ENCODE measurements at places on chromosomes 1 and 21. TPM values are rescaled to one million over a fixed set of nuclear protein-coding genes. Genes with fewer than 3 reads are reported as not detected.

- no peak for DNase-seq
- peaks cover 35% of the 10 kb centered on the region for H3K4me1 ChIP-seq
- no peaks in the 10 kb centered on the region for H3K36me3 ChIP-seq
- peaks cover 12% of the 10 kb centered on the region for H3K27me3 ChIP-seq
- no peak overlapping the region for H3K4me3 ChIP-seq
- H3K27ac ChIP-seq, result no peak overlapping the region
Observed at GRCh38 chr21:45889256-45889655, 92.3 kb upstream of the COL6A1 start.

DNA sequence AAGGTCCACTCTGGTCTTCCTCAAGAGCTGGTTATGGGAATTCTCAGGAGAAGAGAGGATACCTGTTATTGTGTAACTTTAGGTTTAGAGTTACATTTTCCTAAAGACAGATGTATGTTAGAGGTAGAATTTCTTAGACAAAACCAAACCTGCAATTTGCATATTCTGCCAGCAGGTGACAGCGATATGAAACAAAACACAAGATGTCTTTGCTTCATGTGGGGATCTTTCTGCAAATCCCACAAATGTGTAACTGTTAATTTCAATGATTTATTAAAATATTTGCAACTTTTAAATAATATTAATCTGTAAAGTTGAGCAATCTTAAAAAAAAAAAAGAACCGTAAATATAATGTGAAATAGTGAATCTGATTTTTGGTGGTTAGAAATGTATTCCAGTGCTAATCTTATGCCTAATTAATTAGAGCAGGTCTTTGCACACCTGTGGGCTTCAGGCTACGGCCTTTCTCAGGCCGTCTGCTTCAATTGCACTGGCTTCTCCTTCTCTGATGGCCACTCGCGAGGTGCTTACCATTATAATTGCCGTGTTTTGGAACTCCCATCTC is 33.4 kb downstream of the FAM78B start:
- no peaks in the 10 kb centered on the region for H3K27me3 ChIP-seq
- no peak for DNase-seq
- no peaks in the 10 kb centered on the region for H3K4me1 ChIP-seq
- no peak overlapping the region for H3K27ac ChIP-seq

DNA sequence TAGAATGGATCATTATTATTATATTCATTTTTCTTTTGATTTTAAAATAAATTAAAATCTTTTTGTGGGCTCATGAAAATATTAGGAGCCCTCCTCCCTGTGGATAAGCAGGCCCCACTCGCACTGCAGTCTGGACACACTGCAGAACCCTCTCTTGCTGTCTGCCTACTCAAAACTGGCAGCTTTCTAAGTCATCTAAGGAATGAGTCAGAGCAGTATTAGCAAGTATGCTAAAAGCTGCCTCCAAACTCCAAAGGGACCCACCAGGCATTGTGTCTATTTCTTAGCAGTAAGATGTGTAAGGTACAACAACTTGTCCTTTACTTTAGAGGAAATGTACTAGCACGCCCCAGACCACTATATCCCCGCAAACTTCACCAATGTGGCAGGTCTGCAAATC is 108.8 kb downstream of the SYF2 start:
- H3K4me1 ChIP-seq, result no peaks in the 10 kb centered on the region
- no peaks in the 10 kb centered on the region for H3K36me3 ChIP-seq
- H3K4me3 ChIP-seq, result no peak overlapping the region
- DNase-seq, result no peak
- no peaks in the 10 kb centered on the region for H3K27me3 ChIP-seq

- no peak for DNase-seq
- H3K36me3 ChIP-seq, result no peaks in the 10 kb centered on the region
- H3K27me3 ChIP-seq, result no peaks in the 10 kb centered on the region
- H3K4me1 ChIP-seq, result peaks cover 46% of the 10 kb centered on the region
- H3K4me3 ChIP-seq, result no peak overlapping the region
Observed at GRCh38 chr1:226604560-226605317, 56.2 kb downstream of the STUM start.

DNA sequence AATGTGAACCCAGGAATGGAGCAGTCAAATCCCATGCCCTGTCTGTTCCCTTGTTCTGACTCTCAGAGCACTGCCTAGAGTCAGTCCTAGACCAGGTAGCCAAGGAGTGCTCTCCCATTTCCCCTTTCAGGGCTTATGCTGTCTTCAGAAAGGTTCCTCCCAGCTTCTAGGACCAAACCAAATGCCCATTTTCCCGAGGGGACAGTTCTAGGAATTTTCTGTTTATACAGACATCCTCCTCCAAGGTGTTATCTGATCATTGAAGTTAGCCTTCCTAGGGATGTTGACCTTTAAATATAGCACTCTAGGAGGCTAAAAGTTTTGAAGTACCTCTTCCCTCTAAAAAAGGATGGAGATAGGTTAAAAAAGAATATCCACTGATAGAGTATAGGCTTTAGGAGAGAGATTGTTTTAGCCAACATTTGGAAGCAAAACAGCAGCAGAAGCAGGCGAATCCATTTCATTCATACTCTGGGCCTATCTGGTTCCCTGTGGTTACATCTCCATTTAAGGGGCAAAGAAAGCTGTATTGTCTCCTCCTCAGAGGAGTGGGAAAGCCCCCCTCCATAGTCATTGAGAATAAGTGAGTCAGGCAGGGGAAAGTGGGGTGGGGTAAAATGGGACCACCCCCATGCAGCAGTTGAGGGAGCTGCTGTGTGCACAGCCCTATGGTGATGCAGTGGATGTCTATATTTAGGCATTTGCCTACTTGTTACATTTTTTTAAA is 126.5 kb downstream of the SPATA46 start:
- H3K27me3 ChIP-seq, result no peaks in the 10 kb centered on the region
- no peak overlapping the region for H3K4me3 ChIP-seq
- no peaks in the 10 kb centered on the region for H3K36me3 ChIP-seq
- H3K27ac ChIP-seq, result no peak overlapping the region

- H3K27ac ChIP-seq, result no peak overlapping the region
- peaks cover 4% of the 10 kb centered on the region for H3K27me3 ChIP-seq
- no peaks in the 10 kb centered on the region for H3K36me3 ChIP-seq
- DNase-seq, result no peak
Observed at GRCh38 chr1:176998183-176998795, 166.2 kb downstream of the ASTN1 start.

GRCh38 chr1:75992312-75992711 is 60.1 kb upstream of the ASB17 start:
- no peaks in the 10 kb centered on the region for H3K36me3 ChIP-seq
- no peaks in the 10 kb centered on the region for H3K4me1 ChIP-seq
- H3K4me3 ChIP-seq, result no peak overlapping the region
- peaks cover 13% of the 10 kb centered on the region for H3K27me3 ChIP-seq

- H3K4me1 ChIP-seq, result peaks cover 23% of the 10 kb centered on the region
- no peaks in the 10 kb centered on the region for H3K27me3 ChIP-seq
- no peak overlapping the region for H3K4me3 ChIP-seq
- no peaks in the 10 kb centered on the region for H3K36me3 ChIP-seq
- no peak for DNase-seq
- H3K27ac ChIP-seq, result no peak overlapping the region
Observed at GRCh38 chr1:59683197-59683596, 131.6 kb upstream of the HOOK1 start.

DNA sequence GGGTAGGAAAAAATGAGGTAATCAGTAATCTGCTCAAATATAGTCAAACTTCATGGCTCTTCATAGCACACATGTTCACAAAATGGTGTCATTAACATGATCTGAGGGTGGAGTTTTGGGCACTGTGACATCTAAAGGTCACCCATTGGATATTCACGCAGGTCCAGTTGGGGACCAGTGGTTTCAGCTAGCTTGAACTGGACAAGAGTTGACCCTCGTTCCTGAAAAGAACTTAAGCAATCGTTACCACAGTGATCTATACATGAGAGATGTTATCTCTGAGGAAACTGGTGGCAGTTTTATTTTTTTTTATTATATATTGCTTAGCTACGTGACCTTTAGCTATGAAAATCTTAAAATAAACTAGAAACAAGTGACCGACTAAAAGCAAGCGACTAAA is 3.0 kb upstream of the OR2C3 start:
- H3K36me3 ChIP-seq, result no peaks in the 10 kb centered on the region
- no peaks in the 10 kb centered on the region for H3K4me1 ChIP-seq
- no peak overlapping the region for H3K27ac ChIP-seq
- DNase-seq, result no peak
- no peak overlapping the region for H3K4me3 ChIP-seq

- H3K27me3 ChIP-seq, result no peaks in the 10 kb centered on the region
- H3K36me3 ChIP-seq, result no peaks in the 10 kb centered on the region
- H3K27ac ChIP-seq, result no peak overlapping the region
- no peaks in the 10 kb centered on the region for H3K4me1 ChIP-seq
Observed at GRCh38 chr1:225155555-225155954, 226.1 kb downstream of the DNAH14 start.

- no peak overlapping the region for H3K4me3 ChIP-seq
- H3K27me3 ChIP-seq, result peaks cover 20% of the 10 kb centered on the region
- no peak overlapping the region for H3K27ac ChIP-seq
- H3K4me1 ChIP-seq, result peaks cover 9% of the 10 kb centered on the region
- peak; percentile 34 for DNase-seq
- H3K36me3 ChIP-seq, result no peaks in the 10 kb centered on the region
Observed at GRCh38 chr1:24900985-24901781, 28.9 kb downstream of the RUNX3 start.

GRCh38 chr1:24920533-24920925 is 9.5 kb downstream of the RUNX3 start:
- no peak overlapping the region for H3K4me3 ChIP-seq
- no peak overlapping the region for H3K27ac ChIP-seq
- H3K36me3 ChIP-seq, result no peaks in the 10 kb centered on the region
- H3K27me3 ChIP-seq, result peaks cover 26% of the 10 kb centered on the region
- peaks cover 6% of the 10 kb centered on the region for H3K4me1 ChIP-seq
- no peak for DNase-seq

- no peaks in the 10 kb centered on the region for H3K36me3 ChIP-seq
- H3K27ac ChIP-seq, result no peak overlapping the region
- H3K4me3 ChIP-seq, result no peak overlapping the region
- peaks cover 16% of the 10 kb centered on the region for H3K4me1 ChIP-seq
Observed at GRCh38 chr1:161482610-161483009, 22.6 kb upstream of the FCGR2A start.

GRCh38 chr1:18549906-18550305 is 69.2 kb downstream of the KLHDC7A start:
- H3K36me3 ChIP-seq, result no peaks in the 10 kb centered on the region
- no peak for DNase-seq
- no peak overlapping the region for H3K4me3 ChIP-seq
- no peak overlapping the region for H3K27ac ChIP-seq
- H3K27me3 ChIP-seq, result peaks cover 73% of the 10 kb centered on the region
- H3K4me1 ChIP-seq, result peaks cover 2% of the 10 kb centered on the region

DNA sequence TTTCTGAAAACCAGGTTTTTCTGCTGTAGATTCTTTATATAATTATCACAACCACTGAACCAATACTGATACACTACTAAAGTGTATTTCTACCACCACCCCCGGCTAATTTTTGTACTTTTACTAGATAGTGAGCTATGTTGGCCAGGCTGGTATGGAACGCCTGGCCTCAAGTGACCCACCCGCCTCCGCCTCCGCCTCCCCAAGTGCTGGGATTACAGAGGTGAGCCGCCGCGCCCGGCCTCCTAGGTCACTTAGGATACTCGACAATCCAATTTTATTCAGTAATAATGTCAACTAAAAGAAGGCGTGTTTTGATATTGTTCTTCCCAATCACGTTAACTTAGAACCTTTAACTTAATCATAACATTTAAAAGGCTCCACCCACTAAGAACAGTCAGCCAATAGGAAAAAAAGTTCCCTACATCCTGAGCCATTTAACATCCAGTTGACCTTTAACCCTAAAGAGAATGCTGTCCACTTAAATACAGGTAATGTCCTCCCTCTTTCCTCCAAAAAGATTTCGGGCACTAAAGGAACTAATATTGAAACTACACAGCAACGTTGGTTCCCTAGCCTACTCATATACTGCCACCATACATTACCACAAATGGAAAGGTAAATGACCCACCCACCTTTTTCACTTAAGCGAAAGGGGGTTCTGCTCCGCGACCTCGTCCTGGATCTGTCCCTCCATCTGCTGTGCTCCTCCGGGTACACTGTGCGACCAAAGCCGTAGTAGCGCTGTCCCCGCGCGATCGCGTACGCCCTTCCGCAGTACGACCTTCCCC is 1.2 kb downstream of the RSRP1 start:
- peaks cover 41% of the 10 kb centered on the region for H3K36me3 ChIP-seq
- no peaks in the 10 kb centered on the region for H3K27me3 ChIP-seq
- H3K27ac ChIP-seq, result peak overlapping the region; percentile 99

GRCh38 chr21:42423197-42423675 is 19.5 kb downstream of the UBASH3A start:
- no peak overlapping the region for H3K27ac ChIP-seq
- H3K4me1 ChIP-seq, result no peaks in the 10 kb centered on the region
- no peak overlapping the region for H3K4me3 ChIP-seq
- DNase-seq, result no peak
- H3K27me3 ChIP-seq, result peaks cover 37% of the 10 kb centered on the region

DNA sequence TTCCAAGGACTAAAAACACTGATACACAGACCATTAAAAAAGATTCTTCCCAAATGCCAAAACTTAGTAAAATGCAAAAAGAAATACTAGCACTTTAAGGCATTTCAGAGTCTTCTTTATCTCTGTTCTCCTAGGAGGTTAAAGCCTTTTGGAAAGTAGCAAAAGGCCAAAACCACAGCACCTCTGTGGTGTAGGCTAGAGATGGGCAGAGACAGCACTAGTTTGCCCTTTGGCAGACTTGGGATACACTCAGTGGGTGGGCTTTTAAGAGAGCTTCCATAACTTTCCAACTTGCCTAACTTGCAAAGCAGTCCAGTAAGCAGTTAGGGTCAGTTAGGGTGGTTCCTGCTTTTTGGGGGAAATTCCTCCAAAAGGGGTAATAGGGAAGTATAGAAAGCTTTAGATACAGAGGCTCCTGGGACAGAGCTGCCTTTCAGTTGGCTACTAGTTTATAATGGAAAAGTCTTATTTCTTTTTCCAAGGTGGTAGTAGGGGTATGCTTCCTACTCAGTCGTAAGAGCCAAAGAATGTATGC is 17.9 kb upstream of the PTCH2 start:
- H3K27me3 ChIP-seq, result no peaks in the 10 kb centered on the region
- H3K4me3 ChIP-seq, result no peak overlapping the region
- no peak overlapping the region for H3K27ac ChIP-seq
- no peak for DNase-seq
- no peaks in the 10 kb centered on the region for H3K4me1 ChIP-seq
- H3K36me3 ChIP-seq, result peaks cover 20% of the 10 kb centered on the region

GRCh38 chr1:64675718-64676345 is 69.0 kb upstream of the RAVER2 start:
- no peak for DNase-seq
- peaks cover 66% of the 10 kb centered on the region for H3K36me3 ChIP-seq
- no peaks in the 10 kb centered on the region for H3K4me1 ChIP-seq
- no peak overlapping the region for H3K4me3 ChIP-seq

KANK4 gene
- total RNA-seq, result 0.65 TPM

TMEM269 gene
- total RNA-seq, result 0.11 TPM

UTS2 gene
- total RNA-seq, result not detected

USP24 gene
- 84.0 TPM for total RNA-seq

NES gene
- total RNA-seq, result 1.9 TPM

IL6R gene
- total RNA-seq, result 22.9 TPM

CCT3 gene
- total RNA-seq, result 91.4 TPM

NGF gene
- not detected for total RNA-seq

GCSAML gene
- total RNA-seq, result not detected

FMO1 gene
- 3.1 TPM for total RNA-seq

Measured in suprapubic skin (tissue), 4 donors.